Activated T-cell treated with anti-CD3 and anti-CD28 coated beads for 48 hours (primary cell): ENCODE measurements at places on chromosomes 16 and 17.

DNA sequence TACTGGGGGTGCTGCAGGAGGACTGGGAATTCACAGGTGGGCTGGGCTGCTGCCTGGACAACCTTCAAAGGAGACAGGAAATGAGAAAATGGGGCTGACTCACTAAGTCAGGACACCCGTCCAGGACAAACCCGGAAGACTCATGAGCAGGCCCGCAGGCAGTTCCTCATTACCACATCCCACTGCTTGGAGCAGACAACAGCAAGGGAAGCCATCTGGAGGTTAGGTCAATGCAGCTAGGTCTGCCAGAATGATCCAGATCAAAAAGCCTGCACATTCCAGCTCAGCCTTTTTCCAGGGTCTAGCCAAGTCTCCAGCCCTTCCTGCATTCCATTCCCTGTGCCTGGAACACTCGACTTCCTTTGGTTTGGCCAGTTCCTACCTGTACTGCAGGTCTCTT is 536.5 kb upstream of the CDH11 start:
- no peak for DNase-seq

DNA sequence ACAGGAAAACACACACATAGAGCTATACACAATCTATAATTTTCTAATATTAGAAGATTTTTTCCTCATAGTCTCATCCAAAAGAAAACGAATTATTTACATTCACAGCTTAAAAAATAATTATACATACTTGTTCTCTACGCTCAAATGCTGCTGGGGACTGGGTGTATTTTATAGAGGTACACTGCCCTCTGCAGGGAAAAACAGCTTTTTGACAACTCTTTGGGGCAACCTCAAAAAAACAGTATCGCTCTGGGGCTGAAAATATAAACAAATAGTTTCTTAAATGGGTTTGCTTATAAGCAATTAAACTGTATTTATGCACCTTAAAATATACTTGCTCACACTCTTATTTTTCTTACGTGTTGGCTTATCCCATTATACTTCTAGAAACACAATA is 261.8 kb upstream of the PSMD7 start:
- DNase-seq = no peak

- DNase-seq = no peak
Observed at GRCh38 chr17:65293584-65294180, 156.5 kb downstream of the RGS9 start.

- DNase-seq = no peak
Observed at GRCh38 chr16:14003074-14003570, 68.0 kb upstream of the MRTFB start.

GRCh38 chr16:1414532-1415260 is at the start of gene UNKL:
TSS of gene UNKL (minus strand) at chr16:1414704. CDS start at chr16:1414691, 13 bp downstream.
- DNase-seq = peak; percentile 78

DNA sequence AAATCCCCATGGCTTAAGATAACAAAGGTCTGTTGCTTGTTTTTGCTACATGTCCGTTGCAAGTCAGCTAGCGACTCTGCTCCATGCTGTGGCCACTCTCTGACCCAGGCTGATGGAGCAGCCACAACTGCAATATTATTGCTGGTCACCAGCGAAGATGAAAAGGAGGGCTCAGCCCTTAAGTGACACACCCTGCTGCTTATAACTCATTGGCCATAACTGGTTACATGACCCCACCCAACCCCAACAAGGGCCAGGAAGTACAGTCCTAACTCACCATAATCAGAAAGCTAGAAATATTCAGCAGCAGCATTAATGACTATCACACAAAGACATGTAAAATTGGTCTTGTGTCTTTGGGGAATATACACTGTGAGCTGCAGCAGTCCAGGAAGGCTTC is 224.3 kb downstream of the SOX9 start:
- DNase-seq = no peak

DNA sequence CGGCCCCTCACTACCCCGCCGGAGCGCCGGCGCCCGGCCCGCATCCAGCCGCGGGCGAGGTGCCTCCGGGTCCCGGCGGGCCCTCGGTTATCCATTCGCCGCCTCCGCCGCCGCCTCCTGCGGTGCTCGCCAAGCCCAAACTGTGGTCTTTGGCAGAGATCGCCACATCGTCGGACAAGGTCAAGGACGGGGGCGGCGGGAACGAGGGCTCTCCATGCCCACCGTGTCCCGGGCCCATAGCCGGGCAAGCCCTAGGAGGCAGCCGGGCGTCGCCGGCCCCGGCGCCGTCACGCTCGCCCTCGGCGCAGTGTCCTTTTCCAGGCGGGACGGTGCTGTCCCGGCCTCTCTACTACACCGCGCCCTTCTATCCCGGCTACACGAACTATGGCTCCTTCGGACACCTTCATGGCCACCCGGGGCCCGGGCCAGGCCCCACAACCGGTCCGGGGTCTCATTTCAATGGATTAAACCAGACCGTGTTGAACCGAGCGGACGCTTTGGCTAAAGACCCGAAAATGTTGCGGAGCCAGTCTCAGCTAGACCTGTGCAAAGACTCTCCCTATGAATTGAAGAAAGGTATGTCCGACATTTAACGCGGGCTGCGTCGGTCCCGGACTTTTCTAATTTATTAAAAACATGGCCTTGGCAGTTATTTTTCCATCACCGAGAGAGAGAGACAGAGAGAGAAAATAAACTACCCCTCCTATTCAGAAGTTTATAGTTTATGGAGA is 2.8 kb downstream of the IRX5 start:
- no peak for DNase-seq

GRCh38 chr17:7437950-7438614 is 1.2 kb upstream of the FGF11 start:
- peak; percentile 62 for DNase-seq

- no peak for DNase-seq
Observed at GRCh38 chr16:14641926-14642325, 9.2 kb downstream of the BFAR start.

- DNase-seq = no peak
Observed at GRCh38 chr17:45577571-45578279, 87.2 kb upstream of the PLEKHM1 start.
